ENCODE measurements at places on chromosomes 1 and 21.

- no peak for DNase-seq
Observed at GRCh38 chr1:193404236-193404635, 217.8 kb upstream of the B3GALT2 start.

GRCh38 chr1:221139991-221140390, 260.7 kb downstream of the HLX start:
- DNase-seq: no peak

- peak; percentile 95 for DNase-seq
Observed at GRCh38 chr1:216723274-216723780, at the start of gene ESRRG. Gene ESRRG, minus strand, starts transcription at chr1:216723429. Its CDS starts 130 bp downstream, at chr1:216723299.

GRCh38 chr1:11872545-11872944, 13.8 kb upstream of the NPPB start:
- no peak for DNase-seq

GRCh38 chr1:226309398-226310244, 657 bp upstream of the LIN9 start:
- peak; percentile 24 for DNase-seq

DNA sequence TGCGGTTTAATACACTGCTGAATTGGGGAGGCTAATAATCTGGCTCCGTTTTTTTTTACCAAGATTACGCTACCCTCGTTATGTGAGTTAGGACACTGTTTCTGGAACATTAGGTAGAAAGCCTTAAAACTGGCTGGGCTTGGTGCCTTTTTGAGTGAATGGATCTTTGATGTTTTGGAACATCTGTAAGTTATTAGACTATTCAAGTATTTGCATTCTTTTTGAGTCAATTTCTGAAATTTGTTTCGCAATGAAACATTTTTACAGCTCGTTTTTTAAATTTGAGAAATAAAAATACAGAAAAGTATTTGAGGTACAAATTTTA, 106.9 kb downstream of the LTN1 start:
- no peak for DNase-seq

GRCh38 chr1:245051349-245052221, 103.2 kb upstream of the KIF26B start:
- DNase-seq: peak; percentile 44

DNA sequence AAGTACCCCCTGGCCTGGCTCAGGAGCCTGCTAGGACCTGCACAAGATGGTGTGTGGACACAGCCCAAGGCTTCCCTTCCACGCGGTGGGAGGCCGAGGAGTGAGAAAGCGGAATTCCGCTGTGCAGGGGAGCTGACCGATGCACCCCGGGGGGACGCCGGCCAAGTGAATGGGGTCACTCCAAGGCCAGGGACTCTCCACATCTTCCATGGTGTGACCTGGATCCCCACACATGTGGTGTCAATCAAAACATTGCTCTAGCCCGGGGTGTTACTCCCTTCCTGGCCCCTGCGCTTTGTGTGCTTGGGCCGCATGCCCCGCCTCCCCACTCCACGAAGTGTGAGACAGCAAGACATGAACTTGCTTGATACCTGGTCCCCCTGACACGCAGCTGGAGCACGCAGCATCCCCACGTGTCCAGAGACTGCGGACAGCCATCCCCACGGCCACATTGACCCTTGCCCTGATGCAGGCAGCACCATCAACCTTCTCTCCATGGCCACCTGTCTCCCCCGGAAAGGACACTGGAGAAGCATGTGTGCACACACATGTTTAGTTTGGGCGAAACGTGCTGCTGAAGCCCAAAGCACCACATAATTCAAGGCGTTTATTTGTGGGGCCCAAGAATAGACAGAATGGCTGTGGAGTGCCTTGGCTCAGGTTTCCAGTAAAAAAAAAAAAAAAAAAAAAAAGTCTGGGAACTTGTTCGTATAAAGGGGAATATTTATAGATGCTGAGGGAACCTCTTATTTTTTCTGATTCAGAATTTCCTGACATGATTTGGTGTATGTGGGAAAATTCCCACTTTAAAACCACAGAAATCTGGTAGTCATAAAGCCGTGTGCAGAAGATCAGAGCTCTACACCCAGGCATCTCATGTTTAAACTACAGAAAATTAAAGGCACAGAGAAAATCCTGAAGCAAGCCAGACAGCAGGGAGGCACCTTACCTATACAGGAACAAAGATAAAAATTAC, 171.7 kb downstream of the HUNK start:
- no peak for DNase-seq

DNA sequence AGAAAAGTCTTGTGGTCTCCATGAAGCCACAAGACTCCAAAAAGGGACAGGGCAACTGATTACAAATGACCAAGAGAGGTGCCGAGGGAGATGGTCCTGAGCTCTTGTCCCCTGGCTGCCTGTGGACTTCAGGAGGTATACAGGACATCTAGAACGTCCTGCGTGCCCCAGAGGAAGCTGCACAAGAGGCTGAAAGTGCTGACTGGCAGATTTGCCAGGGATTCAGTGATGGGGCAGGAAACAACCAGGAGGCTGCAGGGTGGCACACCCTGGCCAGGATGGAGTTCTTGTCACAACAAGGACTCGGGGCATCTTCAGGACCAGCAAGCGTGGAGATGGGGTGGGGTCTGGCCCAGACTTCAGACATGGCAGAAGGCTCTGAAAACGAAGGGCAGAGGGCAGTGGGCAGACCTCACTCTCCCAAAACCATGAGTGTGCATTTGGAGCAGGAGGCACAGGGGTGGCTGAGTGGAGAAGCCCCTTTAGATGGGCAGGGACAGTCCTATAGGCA, 13.4 kb upstream of the PKP1 start:
- no peak for DNase-seq

GRCh38 chr1:89627596-89627962, 5.3 kb upstream of the LRRC8C start:
- no peak for DNase-seq

GRCh38 chr1:92975551-92976232, 14.4 kb upstream of the DIPK1A start:
- DNase-seq: no peak

DNA sequence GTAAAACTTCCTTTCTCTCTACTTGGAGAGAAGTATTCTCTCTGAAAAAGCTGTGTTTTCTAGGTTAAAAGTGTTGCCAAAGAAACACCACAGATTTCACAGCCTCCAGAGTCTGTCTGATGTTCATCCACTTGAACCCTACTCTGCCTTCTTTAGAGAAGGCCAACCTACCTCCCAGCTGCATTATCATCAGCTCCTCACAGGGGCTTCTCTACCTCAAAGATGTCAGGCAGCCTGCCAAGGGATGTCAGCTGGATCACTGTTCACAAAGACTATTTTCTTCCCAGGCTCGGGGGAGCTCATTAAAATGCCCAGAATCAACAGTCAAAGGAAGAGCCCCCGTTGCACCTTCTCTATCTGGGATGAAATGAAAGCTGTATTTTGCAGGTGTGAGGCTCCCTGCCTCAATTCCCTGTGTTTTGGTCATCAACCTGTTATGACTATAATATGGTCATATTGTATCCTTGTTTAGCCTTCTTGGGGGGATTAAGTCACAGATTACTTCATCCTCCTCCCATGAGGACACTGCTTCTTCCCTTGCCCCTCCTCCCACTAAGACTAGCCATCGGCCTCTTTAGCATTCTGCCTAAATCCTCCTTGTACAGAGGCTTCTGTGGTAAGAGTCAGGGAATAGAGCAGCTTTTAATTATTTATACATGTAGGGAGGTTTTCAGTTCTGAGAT, 25.7 kb downstream of the ANGPTL7 start:
- DNase-seq: no peak

DNA sequence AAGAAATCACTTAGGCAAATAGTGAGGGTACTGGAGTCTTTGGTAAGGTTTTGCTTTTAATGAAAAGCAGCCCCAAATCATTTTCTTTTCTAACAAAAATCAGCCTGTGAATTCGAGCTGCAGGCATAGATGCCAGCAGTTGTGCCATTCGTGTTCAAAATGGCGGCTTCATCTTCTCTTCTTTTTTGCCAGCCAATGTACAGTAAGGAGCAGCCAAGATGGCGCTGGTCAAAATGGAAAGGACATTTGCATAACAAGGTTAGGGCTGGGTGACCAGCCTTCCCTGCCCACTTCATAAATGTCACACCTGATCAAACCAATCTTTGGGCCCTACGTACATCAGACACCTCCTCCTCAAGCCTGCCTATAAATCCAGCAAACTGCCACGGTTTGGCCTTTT, 100.2 kb upstream of the RGS1 start:
- DNase-seq: no peak

DNA sequence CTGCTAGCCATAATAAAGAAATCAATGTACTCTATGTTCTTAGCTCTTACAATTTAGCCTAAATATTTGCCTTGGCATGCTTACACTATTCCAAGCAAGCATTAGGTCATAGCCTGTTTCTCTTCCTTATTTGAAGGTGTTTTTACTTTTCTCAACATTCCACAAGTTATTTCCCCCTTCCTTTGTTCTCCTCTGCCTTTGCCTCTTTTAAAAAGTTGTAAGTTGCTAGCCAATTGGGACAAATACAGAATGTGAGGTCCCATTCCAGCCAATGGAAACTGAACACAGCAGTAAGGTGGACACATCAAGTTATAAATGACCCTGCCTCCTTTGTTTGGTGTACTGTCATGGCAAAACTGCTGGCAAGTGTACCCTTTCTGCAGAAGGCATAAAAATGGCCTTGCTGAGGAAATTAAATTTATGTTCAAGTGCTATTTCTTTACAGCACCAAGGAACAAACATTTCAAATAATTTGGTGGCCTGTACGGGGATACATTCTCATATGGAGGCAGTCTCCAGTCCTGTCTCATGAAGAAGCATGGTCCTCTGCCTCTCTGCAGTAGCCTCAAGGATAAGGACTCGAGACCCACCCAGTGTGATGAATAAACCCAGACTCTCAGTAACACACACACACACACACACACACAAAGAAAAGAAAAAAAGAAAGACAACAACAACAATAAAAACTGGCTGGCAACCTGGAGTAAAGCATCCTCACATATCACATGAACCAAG, 28.8 kb upstream of the FMO1 start:
- DNase-seq: no peak

DNA sequence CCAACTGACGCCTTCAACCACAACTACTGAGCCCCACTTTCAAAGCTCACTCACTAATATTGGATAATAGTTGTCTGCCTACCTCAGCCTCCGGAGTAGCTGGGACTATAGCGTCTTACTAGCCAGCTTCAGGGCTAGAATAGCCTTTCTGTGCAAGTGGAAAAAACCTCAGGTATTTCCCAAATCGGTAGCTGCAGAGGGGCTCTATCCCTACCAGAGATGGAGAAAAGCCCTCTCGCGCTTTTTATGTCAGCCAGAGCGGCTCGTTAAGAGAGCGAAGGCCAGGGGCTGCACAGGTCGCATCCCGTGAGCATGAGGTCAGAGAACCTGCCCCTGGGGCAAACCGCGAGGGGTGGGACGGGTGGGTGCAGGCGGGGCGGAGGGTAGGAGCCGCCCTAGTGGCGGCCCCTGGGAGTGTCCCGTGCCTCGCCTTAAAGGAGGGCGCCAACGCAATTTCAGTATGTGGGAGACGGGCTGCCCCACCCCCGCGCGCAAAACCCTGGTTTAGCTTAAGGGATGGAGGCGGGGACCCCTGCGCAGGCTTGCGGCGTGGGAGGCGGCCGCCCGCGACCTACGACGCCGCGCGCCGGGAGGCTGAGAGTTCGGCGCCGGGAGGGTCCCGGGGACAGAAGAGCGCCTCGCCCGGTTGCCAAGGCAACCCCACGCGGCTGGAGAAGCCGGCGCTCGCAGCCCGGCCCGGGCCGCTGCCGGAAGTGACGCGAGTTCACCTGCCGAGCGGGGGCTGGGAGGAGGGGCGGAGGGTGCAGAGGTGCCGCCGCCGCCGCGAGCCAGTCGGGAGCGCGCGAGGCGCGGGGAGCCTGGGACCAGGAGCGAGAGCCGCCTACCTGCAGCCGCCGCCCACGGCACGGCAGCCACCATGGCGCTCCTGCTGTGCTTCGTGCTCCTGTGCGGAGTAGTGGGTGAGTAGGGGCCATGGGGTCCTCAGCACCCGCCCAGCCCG, at the start of gene CXADR:
Gene CXADR, plus strand, starts transcription at position 791 of the 961 bp plus-strand sequence. Its CDS starts 87 bp downstream, at position 878.
- DNase-seq: peak; percentile 54

- DNase-seq: no peak
Observed at GRCh38 chr1:209323743-209324142, 259.8 kb upstream of the CAMK1G start.

- DNase-seq: no peak
Observed at GRCh38 chr1:76229279-76230005, 154.9 kb downstream of the ST6GALNAC3 start.

- no peak for DNase-seq
Observed at GRCh38 chr1:27154469-27154990, 395 bp downstream of the SLC9A1 start.

GRCh38 chr21:19237608-19238007, 834.0 kb upstream of the TMPRSS15 start:
- no peak for DNase-seq

- DNase-seq: peak; percentile 78
Observed at GRCh38 chr1:39165049-39165448, 39.4 kb upstream of the MACF1 start.

DNA sequence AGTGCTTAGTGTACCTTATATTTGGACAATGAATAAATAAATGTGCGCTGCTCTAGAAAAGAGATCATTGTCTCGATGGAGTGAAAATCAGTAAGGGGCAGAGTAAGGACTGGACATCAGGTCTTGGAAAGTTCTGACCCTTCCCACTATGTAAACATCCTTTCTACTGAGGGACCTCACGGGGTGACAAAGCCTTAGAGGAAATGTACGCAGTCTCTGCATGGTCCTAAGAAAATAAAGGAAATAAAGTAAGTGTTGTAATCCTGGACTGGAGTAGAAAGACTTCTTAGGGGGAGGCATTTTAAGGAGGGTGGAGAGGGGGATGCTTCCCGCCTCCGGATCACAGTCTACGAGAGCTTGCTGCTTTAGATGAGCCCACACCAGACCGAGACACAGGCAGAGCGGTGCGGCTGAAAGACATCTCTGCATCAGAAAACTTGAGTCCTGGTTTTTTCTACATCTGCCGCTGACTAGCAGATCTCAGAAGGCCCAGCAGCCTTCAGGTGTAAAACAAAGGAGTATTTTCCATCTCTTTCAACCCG, 22.3 kb upstream of the GPR137B start:
- no peak for DNase-seq

- DNase-seq: no peak
Observed at GRCh38 chr1:34685225-34685624, 69.6 kb upstream of the GJB5 start.

- no peak for DNase-seq
Observed at GRCh38 chr1:109618661-109619575, 498 bp downstream of the GNAT2 start.

DNA sequence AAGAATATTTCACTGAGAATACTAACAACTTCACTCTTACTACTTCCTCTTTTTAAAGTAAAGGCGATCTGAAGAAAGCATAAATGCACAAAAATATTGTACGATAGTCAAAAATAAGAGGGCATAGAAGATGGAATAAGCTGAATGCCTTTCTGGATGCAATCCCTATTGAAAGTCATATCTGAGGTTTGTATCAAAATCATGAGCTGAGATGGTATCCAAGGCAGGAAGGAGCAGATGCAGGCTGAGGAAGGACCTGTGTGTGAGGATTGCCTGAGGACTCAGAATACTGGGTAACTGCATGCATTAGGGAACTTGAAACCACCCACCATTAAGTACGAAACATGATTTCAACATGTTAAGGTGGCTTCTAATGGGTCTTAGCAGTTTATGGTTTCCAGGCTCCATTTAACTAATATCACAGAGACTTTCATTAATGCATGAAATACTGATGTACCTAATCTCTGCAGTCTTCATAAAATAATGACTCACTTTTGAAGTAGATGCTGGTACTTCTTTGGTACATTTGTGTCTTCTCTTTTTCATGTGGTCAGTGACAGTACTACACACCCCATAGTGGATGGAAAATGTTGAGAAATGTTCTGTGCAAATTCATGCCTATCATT, 29.6 kb upstream of the RGS1 start:
- DNase-seq: peak; percentile 68

- no peak for DNase-seq
Observed at GRCh38 chr1:153882296-153882912, 40.4 kb downstream of the GATAD2B start.

Measured in cardiac muscle cell (in vitro differentiated cells and primary cell).